ENCODE measurements at places on chromosomes 7 and 10.

- DNase-seq = no peak
Measured at GRCh38 chr10:716821-717220, 27.4 kb upstream of the DIP2C start.

DNA sequence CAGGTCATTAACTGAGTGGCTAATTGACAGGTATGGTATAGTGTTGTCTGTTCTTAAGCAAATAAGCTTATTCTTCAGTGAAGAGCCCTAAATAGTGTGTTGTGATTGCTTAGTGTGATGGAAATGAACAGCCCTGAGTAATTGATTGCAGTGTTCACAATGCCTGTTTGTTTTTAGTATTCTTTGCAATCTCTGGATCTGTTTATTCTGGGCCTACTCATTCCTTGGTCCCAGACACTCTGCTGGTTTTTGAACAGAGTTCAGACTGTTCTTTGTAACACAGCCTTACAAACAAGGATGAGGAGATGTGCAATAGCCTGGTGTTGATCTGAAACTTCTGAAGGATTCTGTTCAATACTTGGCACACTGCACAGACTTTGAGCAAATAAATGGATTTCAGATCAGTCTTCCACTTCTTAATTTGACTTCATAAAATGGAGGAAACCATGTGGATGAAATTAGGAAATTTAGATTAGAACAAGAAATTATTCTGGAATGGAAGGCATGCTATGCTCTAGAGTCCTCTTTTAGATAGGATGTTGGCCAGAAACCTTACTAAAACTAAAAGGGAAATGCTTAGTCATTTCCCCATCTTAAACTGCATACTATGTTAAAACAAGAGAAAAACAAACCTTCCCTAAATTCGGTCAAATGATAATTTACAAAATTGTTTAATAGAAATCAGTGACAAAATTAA, 444.2 kb upstream of the SEMA3D start:
- DNase-seq = no peak

GRCh38 chr7:157825325-157825724, 488.5 kb downstream of the DNAJB6 start:
- no peak for DNase-seq

DNA sequence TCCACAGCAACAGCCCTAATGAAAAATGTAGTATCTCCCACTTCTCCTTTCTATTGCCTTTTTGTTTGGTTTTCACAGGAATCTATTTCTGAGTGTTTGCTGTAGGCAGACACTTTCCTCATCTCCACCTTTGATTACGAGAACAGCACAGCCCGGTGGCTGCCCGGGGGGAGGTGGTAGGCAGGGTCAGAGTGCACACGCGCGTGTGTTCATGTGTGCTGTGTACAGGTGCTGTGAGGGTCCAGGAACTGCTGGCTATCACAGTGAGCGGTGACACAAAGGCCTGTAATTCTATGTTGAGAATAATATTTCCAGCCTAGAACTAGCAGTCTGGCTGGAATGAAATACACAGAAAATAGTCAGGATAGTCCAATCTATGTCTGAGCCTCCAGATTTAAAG, 212.8 kb downstream of the ADARB2 start:
- no peak for DNase-seq

DNA sequence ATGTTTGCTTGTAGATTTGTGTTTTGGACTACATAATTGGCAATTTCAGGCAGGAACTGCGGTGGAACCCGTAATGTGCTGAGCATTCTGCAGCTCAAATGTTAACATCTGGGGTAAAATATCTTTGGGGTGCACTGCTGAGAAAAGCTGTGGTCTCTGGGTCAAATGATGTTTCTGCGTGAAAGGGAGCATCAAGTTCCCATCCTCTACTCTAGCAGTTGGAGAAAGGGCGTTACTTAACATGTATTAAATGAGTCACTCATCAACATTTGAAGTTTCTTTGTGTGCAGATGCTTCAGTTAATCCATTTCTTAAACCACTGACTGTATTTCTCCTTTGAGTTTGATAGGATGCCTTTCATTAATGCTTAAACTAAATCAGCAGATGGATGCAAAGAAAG, 273.1 kb upstream of the PITRM1 start:
- DNase-seq = no peak

- DNase-seq = no peak
Measured at GRCh38 chr7:50656141-50656895, 91.1 kb upstream of the DDC start.

- no peak for DNase-seq
Measured at GRCh38 chr7:1637155-1637554, 32.9 kb upstream of the ELFN1 start.

DNA sequence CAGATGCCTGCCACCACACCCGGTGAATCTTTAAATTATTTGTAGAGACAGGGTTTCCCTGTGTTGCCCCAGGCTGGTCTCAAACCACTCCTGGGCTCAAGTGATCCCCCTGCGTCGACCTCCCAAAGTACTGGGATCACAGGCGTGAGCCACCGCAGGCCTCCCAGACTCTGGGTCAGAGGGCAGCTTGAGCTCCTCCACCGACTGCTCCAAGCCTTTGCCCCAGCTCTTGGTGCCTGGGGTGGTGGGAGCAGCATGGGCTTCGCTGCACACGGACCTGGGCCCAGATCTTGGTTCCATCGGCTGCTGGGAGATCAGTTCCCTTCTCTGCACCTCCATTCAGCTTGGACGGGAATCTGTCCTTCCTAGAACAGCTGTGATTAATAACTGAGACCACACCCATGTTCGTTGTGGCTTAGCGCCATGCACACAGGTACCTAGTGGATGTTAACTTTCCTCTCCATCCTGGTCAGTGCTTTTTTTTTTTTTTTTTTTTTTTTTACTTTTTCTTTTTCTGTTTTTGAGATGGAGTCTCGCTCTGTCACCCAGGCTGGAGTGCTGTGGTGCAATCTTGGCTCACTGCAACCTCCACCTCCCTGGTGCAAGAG, 125.3 kb downstream of the CUX1 start:
- no peak for DNase-seq

DNA sequence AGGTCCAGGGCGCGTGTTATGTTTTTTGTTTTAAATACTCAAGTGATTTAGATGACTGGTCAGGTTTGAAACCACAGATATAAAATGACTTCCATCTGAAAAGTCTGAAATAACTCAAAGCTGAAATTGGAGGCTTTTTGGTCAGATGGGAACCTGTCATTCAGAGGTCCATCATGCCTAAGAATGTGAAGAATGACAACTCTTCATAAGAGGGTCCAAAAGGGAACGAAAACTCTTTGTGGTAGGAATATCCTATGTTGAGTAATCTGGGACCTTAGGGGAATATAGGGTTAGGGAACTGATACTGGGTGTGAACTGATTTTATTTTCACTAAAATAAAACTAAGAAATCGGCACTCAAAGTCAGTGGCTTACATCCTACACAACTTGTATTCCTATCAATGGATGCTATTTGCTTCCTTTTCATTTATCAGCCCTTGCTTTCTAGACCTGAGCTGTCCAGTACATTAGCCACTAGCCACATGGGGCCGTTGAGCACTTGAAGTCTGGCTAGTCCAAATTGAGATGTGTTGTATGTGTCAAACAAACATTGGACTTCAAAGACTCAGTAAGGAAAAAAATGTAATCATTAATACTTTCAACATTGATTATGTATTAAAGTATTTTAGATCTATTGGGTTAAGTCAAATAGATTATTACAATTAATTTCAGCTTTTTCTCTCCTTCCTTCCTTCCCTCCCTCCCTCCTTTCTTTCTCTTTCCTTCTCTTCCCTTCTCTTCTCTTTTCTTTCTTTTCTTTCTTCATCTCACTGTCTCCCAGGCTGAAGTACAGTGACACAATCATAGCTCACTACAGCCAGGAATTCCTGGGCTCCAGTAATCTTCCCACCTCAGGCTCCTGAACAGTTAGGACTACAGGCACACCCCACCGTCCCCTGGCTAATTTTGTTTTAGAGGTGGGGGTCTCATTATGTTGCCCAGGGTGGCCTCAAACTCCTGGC, 56.5 kb upstream of the KDM7A start:
- DNase-seq = no peak

- DNase-seq = no peak
Measured at GRCh38 chr10:61633665-61634064, 29.1 kb upstream of the CABCOCO1 start.

- DNase-seq = no peak
Measured at GRCh38 chr10:126902157-126902556, 3.1 kb upstream of the DOCK1 start.

DNA sequence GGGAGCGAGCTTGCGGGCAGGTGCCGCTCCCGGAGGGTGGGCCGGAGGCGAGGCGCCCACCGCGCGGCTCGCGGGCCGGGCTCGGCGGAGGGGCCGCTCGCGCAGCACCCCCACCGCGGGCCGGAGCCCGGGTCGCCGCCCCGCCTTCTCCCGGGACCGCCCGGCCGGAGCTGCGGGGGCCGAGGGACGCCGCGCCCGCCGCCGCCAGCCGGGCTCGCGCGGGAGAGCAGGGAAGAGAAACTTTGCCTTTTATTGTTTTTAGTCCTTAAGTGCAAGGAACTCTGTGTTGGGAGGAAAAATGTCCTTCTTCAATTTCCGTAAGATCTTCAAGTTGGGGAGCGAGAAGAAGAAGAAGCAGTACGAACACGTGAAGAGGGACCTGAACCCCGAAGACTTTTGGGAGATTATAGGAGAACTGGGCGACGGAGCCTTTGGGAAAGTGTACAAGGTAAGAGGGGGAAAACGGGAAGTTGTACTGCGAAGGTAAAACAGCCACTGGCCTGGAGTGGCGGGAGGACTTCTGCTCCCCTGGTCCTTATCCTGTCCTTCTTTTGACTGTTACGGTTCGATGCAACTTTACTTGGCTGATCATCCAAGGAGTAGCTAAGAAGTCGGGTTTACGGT, 620 bp downstream of the SLK start:
- DNase-seq = no peak

DNA sequence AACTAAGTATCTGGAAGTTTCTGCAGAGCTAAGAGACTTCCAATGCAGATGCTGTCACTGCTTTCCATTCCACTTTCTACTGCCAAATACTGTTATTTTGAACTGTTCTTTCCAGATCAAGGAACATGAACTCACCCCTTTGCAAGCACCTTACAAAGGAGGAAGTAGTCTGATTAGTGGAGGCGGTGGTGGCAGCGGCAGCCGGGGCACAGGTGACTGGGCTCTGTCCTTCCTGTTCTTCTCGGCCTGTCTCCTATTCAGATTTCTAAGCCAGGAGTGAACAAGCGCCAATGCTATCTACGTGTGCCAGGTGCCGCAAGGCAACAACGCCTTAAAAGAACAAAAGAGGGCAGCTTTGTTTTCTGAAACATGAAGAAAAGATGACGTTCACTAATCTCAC, 44.9 kb downstream of the BEND7 start:
- DNase-seq = no peak

DNA sequence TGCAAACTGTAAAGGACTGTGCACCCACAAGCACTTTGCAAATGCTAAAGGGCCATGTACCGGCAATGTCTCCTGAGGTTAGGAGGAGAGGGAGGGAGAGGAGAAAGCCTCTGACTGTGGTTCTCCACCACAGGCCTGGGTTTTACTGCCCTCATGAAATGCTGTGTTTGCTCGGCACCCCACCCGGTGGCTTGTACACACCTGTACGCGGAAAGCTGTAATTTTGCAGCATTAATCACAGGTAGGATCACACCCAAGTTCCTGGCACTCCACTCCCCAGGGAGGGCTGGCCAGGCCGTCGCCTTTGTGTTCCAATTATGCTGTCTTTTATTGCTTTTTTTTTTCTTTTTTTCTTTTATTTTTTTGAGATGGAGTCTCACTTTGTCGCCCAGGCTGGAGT, 78.5 kb upstream of the MYL10 start:
- DNase-seq = no peak

DNA sequence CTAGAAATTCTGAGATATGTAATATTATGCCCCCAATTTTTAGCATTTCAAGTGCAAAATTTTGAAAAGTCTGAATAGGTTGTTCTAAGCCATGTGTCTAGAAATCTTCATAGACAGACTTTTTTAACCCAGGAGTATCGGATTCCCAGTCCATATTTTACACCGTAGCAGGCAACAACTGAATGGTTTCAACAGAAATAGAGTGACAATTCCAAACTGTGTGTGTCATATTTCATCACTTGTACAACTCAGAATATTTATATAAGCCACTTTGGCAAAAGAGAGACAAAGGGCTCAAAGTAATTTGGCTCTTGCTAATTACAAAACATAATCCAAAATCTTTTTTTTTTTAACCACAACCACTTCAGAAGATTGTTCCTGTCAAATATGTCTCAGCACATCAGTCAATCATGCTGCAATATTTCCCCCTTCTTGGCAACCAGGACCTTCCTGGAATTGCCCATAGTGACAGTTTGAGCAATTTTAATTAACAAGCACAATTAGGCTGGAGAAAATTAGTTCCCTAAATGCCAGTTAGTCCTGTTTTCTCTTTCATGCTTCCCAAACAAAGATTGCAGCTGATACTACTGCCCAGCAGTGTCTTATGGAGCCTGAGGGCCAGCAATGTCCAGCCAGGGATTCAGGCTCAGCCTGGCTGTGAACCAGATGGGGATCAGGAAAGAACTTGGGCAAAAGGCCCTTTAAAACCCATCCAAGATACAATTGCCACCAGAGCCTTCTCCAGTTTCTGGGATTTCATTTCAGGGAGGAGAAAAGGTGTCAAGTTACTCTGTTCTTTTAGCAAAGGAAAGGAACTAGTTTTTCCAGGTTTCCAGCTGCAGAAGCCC, 533.3 kb upstream of the GHITM start:
- no peak for DNase-seq

- no peak for DNase-seq
Measured at GRCh38 chr7:32216759-32217158, 146.6 kb upstream of the PDE1C start.

GRCh38 chr10:78563314-78563713, 505.5 kb upstream of the ZMIZ1 start:
- no peak for DNase-seq

GRCh38 chr10:61248013-61248412, 205.2 kb downstream of the TMEM26 start:
- no peak for DNase-seq

DNA sequence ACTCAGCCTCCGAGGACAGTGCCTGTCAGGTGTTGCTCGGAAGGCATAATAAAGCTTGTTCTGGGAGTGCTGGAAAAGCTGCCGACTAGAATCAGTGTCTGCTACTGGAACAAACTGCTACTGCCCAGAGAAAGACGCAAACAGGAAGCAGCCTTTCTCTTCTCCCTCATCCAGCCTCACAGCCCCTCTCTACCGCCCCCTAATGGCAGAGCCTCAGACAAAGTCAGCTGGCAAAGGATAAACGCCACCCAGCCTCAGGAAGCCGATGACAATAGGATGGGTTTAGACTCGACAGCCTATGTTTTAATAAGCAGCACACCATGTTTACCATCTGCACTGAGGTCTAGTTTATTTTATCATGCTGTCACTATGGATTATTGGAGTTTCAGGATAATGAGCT, 169.5 kb upstream of the LYZL1 start:
- no peak for DNase-seq

DNA sequence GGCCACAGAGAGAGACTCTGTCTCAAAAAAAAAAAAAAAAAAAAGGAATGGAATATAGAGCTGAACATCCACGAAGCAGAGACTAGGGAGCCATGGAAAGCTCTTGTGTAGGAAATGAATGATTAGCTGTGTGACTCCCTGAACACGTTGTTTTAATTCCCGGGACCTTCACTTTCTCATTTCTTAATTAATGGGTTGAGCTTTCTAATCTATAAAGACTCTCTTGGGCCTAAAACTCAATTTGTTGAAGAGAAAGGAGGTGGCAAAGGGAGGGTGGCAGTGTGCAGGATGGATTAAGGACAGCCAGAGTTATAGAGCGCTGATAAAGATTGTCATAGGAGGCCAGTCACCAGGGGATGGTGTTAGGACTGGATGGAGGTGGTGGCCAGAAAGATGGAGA, 48.0 kb downstream of the CYCS start:
- DNase-seq = no peak

- no peak for DNase-seq
Measured at GRCh38 chr7:108086546-108086945, 43.6 kb downstream of the LAMB4 start.
